ENCODE measurements at places on chromosomes 4 and X.

DNA sequence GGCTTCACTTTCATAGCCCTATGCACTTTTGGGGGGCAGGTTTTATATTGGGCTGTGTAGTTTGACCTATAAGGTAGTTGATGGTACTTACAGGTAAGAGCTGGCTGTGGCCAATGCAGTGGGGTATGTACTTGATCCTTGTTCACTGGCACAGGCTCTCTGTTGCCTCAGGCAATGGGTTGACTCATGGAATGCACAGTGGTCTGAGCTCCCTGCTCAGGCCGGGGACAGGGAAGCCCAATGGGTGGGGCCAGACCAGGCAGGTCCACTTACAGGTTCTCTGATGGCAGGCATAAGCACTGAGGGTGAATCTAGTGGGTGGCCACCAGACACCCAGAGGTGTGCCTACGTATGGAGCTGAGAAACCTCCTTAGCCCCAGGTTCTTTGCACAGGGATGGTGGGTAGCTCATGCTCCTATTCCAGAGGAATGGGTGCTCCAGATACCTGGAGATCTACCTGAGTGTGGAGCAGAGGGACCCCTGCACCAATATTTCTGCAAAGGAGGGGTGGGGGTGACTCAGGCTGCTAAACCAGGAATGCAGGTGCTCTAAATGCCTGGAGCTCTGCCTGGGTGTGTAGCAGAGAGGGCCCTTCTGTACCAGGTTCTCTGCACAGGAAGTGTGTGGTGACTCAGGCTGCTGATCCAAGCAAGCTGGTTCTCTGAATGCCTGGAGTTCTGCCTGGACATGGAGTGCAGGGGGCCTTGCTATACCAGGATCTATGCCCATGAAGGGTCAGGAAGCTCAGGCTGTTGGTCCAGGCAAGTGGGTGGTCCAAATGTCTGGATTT lies 52.3 kb downstream of the IL1RAPL2 start:
- no peak for DNase-seq

DNA sequence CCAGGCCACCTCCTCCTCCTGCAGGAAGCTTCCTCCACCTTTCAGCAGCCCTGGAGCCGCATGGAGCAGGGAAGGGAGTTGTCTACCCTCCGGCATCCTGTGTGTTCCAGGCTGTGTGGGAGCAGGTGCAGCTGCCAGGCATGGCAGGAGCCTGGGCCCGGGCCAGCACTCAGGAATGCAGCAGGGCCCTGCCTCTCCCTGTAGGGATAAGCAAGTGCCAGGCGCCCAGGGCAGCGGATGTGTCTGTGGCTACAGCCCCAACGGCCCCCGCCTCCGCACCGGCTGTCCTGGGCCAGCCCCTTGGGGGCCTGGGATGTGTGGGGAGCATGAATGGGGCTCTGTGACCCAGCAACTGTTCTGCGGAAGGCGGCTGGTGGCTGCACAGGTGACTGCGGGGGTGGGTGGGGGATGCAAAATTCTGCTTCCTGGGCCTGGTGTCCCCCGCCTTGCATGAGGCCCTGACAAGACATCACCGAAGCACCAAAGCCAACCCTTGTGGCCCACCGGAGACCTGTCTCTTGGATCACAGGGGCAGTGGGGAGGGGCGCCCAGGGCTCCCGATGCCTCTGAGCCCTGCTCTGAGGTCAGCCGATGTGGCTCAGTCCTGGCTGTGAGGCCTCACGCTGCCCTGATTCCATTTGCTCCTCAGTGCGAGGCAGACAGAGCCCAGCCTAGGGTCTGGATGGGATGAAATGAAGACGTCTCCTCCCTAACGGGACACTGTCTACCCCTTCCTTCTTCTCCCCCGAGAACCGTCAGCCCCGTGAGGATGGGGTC lies 1.4 kb upstream of the DOK7 start:
- no peak for DNase-seq

- DNase-seq = no peak
Measured at GRCh38 chr4:122606364-122607043, 14.4 kb downstream of the IL21 start.

GRCh38 chr4:158020734-158021346 lies 152.0 kb downstream of the GASK1B start:
- DNase-seq = no peak

- no peak for DNase-seq
Measured at GRCh38 chrX:112967341-112967740, 126.7 kb upstream of the AMOT start.

DNA sequence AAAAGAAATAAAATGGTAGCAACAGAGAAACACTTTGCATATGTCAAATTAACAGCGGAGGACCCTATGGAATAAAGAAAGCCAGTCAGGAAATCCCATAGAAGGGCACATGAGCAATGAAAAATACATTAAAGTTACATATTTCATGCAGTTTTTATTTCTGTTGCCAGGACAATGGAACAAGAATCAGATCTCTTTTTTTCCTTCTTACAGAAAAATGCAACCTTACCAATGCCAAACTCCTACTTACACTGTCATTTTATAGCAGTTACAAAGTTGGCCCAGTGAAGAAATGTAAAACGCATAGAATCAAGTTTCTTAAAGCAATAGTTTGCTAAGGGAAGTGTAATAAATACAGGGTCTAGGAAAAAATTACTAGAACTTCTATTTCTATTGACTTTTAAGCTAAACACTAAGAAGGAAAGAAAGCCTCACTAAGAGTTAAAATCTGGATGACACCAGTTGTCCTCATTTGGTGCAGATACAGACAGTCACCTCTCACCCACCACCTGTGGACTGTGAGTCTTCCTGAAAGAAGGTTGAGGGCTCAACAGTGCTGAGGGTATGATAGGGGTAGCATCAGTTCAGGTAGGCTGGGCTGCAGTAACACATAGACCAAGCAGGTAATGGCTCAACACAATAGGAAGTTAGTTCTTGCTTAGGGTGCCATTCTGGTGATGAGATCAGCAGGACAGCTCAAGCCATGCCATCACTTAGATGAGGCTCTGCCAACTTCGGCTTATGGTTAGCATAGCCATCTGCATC lies 224.6 kb downstream of the ANAPC10 start:
- no peak for DNase-seq

DNA sequence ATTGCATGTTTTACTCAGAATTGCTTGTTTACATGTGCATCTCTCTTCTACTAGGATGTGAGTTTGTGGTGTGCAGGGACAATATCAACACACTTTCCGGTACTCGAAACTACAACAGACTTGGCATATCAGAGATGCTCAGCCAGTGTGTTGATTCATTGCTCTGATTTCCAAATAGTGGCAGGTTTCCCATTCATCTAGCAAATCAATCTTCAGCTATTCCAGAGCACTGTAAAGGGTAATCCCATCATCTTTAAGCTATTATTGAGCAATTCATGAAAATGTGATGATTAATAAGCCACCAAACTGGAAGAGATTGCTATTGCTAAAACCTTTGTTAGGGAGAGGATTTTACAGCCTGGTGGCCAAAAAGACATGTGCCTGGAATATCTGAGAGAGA lies 574.2 kb upstream of the CPEB2 start:
- no peak for DNase-seq

- DNase-seq = no peak
Measured at GRCh38 chr4:2442175-2442993, 23.6 kb downstream of the CFAP99 start.
